Fibroblast of the aortic adventitia (primary cell): ENCODE measurements at places on chromosomes 6 and 20.

- no peak for DNase-seq
These were observed 86.0 kb downstream of the CLIC5 start for GRCh38 chr6:45929421-45930361.

DNA sequence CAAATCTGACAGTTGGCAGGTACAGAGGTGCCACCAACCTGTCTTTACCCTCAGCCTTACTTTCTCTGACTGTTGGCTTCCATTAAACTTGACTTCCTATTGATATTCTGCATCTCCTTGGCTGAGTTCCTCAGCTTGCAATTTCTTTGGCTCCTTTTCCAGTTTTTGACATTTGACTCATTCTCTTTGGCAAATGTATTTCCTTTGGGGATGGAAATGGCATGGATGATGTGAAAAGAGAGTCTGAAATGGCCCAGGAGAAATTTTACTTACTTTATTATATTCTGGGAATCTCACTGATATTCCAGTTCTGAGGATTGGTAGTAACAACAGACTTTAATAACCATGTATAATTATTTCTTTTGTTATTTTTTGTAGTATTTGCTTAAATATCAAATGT, 255.2 kb downstream of the CD109 start:
- DNase-seq: peak; percentile 68

GRCh38 chr6:151058021-151058733, 181.6 kb upstream of the AKAP12 start:
- DNase-seq: no peak

GRCh38 chr6:53070806-53071205, 5.6 kb downstream of the FBXO9 start:
- no peak for DNase-seq

DNA sequence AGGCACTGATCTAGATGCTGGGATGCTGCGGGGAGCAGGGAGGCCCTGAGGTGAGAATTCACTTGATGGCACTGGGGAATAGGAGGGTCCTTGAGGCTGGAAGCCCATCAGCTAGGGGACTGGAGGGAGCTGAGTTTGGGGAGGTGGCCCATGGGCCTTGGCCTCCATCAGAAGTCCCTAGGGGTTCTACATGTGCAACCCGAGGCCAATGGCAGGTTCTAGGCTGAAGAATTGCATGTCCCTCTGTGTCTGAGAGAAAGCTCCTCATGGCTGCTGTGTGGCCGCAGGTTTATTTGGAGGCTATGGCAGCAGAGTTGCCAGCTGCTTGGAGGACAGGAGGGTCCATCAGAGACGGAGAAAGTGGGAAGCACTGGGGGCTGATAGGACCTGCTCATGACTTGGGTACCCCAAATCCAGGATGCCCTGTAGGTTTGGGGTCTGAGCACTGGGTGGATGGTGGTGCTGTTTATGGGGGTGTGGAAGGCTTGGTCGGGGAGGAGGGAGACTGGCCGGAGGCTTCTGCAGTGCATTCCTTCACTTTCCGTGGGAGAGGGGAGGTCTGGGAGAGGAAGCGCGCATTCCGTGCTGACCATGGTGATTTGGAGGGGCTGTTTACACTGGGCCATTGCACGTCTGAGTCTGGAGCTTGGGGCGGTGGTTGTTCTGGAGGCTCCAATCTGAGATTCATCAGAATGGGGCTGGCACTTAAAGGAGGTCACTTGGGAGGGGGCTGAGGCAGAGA, 24.8 kb upstream of the PHACTR3 start:
- no peak for DNase-seq

DNA sequence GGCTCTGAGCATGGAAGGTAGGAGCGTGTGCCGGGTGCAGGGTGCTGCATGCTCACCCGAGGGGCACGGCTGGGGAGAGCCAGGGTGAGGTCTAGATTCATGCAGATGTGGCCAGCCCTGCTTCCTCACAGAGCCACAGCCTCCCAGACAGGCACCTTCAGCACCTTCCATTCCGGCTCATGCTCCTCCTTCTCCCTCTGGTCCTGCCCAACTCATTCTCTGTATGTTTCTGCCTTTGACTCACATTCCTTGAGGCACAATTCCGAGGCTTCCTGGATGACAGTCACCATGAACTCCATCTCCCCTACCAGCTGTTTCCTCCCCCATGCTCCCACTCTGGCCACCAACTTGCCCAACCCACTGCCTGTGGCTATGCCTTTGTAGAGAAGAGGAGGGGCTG, 35.4 kb downstream of the DACT2 start:
- DNase-seq: no peak

- DNase-seq: no peak
These were observed 115.1 kb downstream of the GJA1 start for GRCh38 chr6:121550491-121551010.

GRCh38 chr20:23880417-23880816, 869 bp upstream of the CST5 start:
- DNase-seq: no peak
